Activated CD4-positive, alpha-beta T cell treated with anti-CD3 and anti-CD28 coated beads, Interleukin-2, Interleukin-4, amounts not matched to agents 100 ng/mL and 50 ng/mL, durations not matched to agents 16 hours and 8 hours (primary cell): ENCODE measurements at places on chromosomes 6 and 20.

DNA sequence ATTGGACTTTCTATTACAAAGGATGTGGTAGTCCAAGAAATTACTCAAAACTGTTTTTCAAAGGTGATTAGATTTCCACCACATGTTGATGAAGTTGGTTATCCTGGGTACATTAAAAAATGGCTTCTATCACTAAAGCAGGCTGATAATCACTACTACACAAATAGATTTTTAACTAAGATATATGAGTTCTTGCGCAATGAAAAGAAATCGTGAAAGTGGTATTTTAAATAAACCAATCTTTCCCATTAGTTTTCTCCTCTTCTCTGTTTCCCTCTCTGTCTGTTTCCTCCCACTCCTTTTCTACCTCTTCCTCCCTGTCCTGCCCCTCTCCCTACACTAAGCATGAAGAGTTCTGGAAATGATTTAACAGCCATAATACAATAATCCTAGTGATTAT is 487.9 kb upstream of the CITED2 start:
- DNase-seq: no peak

DNA sequence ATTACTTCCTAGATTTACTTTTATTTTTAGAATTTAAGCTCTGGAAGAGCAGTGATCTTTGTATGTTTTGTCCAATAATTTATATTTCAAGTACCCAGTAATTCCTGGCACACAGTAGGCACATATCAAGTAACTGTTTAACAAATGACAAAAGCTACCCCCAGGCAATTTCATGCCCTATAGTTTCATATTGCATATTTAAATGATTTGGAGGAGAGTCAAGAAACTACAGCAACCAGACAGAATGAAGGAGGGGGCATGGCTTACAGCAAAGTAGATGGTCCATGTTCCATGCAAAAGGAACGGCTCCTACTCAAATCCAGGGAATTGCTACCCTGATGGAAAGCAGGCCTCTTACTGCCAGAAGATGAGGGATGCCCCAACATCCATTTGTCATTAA is 113.5 kb downstream of the ARHGAP18 start:
- DNase-seq: no peak

DNA sequence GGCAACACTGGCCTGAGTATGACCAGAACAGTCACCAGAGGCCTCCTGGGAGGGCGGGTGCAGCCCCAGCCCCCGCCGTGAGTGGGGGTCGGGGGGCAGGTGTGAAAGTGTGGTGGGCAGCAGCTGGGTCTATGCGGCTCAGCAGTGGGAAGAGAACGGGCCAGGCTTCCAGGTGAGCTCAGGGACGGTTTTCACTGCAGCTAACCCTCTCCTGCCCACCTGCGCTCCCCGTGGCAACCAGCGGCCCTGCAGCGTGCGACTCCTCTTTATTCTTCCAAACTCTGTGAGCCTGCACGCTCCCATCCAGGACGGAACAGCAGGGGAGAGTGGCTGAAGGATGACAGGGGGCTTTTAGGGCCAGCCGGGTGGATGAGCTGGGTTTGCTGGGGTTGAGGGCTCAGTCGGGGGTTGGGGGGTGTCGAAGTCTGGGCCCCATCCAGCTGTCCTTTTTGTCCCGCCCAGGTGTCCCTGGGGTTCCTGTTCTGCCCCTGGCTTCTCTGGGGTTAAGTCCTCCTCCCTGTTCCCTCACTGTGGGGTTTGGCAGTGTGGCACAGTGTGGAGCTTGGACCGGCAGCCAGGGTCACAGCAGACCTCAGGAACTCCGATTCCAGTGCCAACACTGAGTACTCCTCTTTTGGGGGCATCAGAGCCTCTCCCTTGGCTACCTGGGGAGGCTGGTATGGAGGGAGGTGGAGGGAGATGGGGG is 859 bp upstream of the BIRC7 start:
- DNase-seq: no peak

GRCh38 chr6:30154709-30155519 is 6.1 kb downstream of the TRIM10 start:
- DNase-seq: no peak

DNA sequence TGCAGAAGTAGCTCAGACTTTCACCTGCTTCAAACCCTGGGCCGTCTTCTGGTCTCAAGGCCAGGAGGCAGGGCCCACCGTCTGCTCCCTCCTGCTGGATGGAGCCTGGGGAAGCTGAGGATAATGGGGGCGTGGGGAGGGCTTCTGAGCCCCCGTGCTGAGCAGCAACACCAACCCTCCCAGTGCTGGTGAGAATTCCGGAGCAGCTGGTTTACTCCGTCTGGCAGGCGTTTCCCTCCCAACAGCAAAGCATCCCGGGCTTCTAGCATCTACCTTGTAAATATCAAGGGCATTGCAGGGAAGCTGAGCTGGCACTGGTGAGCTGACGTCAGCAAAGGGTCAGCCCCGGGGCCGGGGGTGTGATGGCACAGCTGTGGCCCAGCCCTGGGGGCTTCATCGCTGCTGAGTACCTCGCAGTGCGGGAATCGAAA is 16.8 kb upstream of the CHRNA4 start:
- DNase-seq: no peak

GRCh38 chr6:121603486-121603885 is 168.0 kb downstream of the GJA1 start:
- no peak for DNase-seq

DNA sequence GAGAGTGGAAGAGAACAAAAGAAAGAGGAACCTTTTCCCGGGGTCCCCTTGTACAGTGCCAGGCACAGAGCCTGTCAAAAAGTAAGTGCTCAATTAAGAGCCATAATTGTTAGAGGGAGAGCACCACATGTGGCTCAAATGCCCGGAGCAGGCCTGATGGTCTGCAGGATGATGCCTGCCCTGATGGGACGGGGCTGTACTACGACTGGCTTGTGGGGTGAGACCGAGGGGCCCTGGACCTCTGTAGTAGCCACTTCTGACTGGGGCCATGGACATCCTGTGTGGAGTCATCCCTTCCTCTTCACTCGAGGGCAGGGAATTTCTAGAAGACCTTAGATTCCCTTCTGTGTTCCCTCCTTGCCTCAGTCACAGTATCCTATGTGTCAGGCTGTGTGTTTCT is 47.9 kb downstream of the KCNK5 start:
- no peak for DNase-seq

DNA sequence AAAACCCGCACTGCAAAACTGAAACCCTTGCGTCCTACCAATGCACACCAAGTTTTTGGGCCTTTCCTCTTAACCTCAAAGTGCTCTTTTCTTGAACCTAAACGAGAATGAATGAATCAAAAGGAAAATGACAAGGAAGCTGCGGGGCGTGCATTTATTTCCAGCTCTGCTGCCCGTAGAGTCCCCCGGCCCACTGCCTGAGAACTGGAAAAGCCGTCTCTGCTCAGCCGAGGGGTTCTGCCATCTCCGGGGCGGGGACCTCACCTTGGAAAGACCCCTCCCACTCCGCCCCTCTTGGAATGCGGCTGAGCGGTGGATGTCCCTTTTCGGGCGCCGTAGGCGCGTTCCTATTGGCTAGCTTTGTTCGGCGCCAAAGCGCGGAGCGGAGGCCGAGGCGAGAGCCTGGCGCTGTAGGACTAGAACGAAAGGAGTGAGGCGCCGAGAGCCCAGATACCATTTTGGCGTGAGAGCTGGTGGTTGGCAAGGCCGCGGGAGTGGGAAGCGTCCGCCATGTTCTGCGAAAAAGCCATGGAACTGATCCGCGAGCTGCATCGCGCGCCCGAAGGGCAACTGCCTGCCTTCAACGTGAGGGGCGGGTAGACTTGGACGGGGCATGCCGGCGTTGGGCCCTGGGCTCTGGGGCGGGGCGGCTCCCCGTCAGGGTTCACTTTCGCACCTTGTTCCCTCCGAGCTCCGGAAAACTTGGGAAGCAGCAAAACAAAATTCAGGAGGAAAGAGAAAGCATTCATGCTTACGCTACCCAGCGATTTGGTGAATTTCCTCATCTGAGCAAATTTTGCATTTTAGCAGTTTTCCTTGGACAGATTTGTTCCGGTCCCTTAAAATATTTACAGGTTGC is at the start of gene GINS1:
Gene GINS1 (plus strand): TSS at position 363 of the 859 bp plus-strand sequence. CDS start 148 bp downstream, at position 511.
- DNase-seq: peak; percentile 94

GRCh38 chr6:33692760-33693158 is 18.7 kb downstream of the UQCC2 start:
- peak; percentile 76 for DNase-seq

GRCh38 chr20:23631981-23632710 is 5.6 kb downstream of the CST3 start:
- DNase-seq: no peak

GRCh38 chr6:47749757-47750156 is 32.1 kb upstream of the OPN5 start:
- peak; percentile 8 for DNase-seq

- no peak for DNase-seq
These were observed at the start of gene MYL9 for GRCh38 chr20:36541227-36541767. TSS of gene MYL9 (plus strand) at chr20:36541519. CDS start at chr20:36544885, 3,366 bp downstream.

GRCh38 chr6:138293428-138294395 is 75.4 kb upstream of the PBOV1 start:
- DNase-seq: no peak
